Right hindlimb (tissue), 1 donor: ENCODE measurements at places on chromosomes 12 and 14.

DNA sequence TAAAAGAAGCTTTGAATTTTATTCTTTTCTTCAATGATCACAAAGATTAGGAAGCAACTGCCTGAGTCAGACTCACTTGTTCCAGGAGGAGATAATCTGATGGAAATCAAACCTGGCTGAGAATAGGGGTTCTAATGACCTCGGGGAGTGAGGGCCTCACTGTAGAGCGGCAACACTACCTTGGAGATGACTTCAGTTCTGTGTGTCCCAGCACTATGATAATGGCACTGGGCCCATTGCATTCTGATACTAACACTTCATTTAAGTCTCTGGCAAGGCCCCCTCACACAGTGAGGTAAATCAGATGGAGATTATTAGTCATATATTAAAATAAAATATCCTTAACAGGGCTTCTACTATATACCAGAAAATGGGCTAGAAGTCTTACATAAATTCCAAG, 233.3 kb upstream of the EGLN3 start:
- peak; percentile 51 for DNase-seq

- DNase-seq, result no peak
Observed at GRCh38 chr12:63845726-63846125, 1.2 kb downstream of the SRGAP1 start.

DNA sequence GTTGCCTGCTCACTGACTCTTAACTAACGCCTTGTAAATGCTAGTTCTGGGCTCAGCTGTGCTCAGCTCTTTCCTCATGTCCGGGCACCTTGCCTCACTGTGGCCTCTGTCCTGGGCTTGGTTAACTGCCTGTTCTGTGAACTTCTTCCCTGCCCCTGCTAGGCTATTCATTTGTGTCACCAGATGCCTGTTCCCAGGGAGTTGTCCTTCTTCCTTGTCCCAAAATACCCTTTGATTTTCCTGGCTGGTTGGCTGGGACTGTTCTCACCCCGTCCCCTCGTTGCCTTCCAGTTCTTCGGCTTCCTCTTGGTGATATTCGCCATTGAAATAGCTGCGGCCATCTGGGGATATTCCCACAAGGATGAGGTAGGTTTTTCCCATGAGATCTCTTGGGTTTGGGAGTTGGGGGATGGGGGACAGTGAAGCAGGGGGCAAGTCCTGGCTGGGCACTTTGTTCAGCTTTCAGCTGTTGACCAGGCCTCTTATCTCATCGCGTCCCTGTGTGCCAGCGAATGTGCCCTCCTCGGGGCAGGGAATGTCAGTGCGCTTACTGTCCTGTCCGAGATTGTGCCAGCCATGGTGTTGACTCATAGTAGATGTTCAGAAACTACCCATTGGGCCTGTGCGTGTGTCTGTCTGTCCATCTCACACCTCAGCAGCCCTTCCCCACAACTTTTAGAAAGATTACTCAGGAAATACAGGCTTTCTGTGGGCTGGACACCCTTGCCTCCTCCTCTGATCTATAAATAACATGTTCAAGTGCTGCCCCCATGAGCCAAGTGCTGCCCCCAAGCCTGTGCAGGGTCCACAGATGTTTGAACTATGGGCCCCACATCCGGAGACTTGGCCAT, 33.1 kb downstream of the CD9 start:
- DNase-seq, result no peak

DNA sequence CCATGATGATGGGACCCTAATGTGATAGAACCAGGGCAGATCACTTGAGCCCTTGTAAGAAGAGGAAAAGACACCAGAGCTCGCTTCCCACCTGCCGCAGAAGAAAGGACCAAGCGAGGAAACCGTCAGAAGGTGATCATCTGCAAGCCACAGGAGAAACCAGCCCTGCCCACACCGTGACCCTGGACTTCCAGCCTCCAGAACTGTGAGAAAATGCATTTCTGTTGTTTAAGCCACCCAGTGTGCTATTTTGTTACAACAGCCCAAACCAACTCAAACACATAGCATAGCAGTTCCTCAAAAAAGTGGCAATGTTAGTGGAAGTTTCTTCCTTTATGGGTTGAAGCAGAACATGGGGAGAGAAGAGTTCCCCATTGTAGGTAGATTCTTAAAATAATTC, 107.9 kb upstream of the BCL2L14 start:
- no peak for DNase-seq

DNA sequence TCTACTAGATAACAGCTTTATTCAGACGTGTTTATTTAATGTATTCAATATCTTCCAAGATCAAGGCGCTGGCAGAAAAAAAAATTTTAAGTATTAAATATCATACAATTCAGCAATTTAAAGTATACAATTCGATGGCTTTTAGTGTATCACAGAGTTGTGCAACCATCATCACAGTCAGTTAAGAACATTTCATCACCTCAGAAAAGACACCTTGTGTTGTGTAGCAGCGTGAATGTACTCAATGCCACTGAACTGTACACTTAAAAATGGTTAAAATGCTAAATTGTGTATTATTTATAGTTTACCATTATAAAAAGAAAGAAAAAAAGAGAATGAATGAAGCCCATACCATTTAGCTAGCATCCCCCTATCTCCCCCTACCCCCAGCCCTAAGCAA, 96.4 kb downstream of the RIN3 start:
- no peak for DNase-seq

DNA sequence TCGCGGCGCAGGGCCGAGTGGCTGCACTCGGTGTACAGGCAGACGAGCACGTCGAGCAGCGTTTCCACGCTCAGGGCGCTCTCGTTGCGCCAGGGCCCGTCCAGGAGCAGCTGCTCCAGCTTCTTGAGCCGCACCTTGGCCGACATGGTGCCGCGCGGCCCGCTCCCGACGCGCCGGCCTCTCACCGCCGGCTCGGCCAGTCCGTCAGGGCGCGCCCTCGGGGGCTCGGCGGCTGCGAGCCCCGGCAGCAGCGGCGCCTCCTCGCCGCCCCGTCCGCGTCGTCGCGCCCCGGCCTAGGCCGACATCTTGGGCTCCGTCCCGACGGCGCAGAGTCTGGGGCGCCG, 349 bp downstream of the CDC42BPB start:
- DNase-seq, result no peak
